ENCODE measurements at places on chromosomes 6 and 20. TPM values are rescaled to one million over a fixed set of nuclear protein-coding genes. Genes with fewer than 3 reads are reported as not detected.

TNFRSF6B gene
- total RNA-seq, result 16.7 TPM

DNA sequence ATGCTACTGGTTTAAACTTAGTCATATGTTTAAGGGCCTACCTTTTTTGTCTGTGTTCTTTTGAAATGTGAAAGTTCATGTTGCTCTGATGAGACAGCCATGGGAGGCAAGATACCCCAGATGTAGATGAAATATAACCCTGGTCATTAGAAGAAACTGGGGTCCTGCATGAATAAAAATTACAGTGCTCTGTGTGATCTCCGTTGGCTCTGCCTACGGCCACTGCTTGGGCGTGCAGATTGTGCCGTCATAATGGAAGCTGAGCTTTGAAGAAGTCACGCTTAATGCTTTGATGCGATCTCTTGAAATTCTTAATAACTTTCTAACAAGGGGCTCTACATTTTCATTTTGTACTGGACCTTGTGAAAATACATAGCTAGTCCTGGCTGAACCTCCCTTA, at the start of gene TAAR2:
Gene TAAR2, minus strand, starts transcription at position 101 of the 400 bp plus-strand sequence. Its CDS starts 0 bp downstream, at position 101.
- no peaks in the 10 kb centered on the region for H3K27me3 ChIP-seq
- DNase-seq, result no peak
- H3K27ac ChIP-seq, result no peak within 1 kb of the TSS
- no peak within 1 kb of the TSS for H3K4me3 ChIP-seq

- DNase-seq, result no peak
- no peaks in the 10 kb centered on the region for H3K27me3 ChIP-seq
- H3K36me3 ChIP-seq, result peaks cover 21% of the 10 kb centered on the region
- H3K27ac ChIP-seq, result no peak overlapping the region
- no peak overlapping the region for H3K4me3 ChIP-seq
Observed at GRCh38 chr20:25470045-25470444, 62.6 kb downstream of the GINS1 start.

GRCh38 chr6:156231026-156231765, 546.0 kb upstream of the ARID1B start:
- H3K27ac ChIP-seq, result no peak overlapping the region
- no peaks in the 10 kb centered on the region for H3K27me3 ChIP-seq
- H3K36me3 ChIP-seq, result no peaks in the 10 kb centered on the region
- DNase-seq, result no peak
- no peaks in the 10 kb centered on the region for H3K4me1 ChIP-seq

- DNase-seq, result no peak
- H3K27me3 ChIP-seq, result no peaks in the 10 kb centered on the region
- no peak overlapping the region for H3K4me3 ChIP-seq
- H3K27ac ChIP-seq, result no peak overlapping the region
Observed at GRCh38 chr6:13226071-13226470, 102.3 kb downstream of the TBC1D7 start.

GRCh38 chr6:41063884-41064285, 8.3 kb downstream of the OARD1 start:
- no peak overlapping the region for H3K4me3 ChIP-seq
- no peak for DNase-seq
- no peak overlapping the region for H3K27ac ChIP-seq
- H3K27me3 ChIP-seq, result no peaks in the 10 kb centered on the region

All from vagina (tissue), 2 donors.